ENCODE measurements at places on chromosomes 3 and 15.

- no peak for DNase-seq
Observed at GRCh38 chr3:117122609-117123008, 413.0 kb downstream of the TUSC7 start.

GRCh38 chr3:188026191-188026968, 127.6 kb upstream of the LPP start:
- no peak for DNase-seq

GRCh38 chr3:115099134-115099985, 47.7 kb downstream of the ZBTB20 start:
- DNase-seq, result no peak

DNA sequence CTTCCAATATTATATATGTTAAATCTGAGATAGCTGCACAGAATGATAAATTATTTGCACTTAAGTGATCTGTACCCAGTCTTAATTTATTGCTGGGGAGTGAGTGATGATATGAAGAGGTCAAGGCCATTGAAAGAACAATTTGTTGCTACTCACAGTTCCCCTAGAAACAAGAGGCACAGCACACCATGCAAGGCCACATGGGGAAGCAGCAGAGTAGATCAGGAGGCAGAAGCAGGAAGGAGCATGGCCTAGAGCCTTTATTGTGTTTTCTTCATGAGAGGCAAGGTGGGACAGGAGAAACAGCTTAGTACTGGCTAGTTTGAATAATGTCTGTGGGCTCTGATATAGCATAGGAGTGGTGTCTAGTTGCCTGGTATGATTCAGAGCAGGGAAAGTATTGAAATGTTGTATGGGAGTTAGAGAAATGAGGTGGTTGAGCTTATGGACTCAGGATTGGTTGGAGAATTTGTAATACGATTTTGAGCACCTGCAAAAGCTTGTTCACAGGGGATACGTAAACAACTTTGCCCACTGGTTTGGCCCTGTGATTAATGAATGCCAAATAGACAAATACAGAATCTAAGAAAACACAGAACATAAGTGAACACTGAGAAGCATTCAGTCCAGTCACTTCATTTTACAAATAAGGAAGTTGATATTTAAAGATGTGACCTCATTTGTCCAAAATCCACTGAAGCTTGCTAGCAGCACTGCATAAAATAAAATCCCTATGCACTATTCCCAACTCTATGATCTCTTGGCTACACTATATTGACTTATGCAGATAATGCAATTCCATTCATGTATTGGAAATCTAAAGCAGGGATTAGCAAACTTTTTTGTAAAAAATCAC, 71.7 kb downstream of the TMCO5A start:
- DNase-seq, result no peak

DNA sequence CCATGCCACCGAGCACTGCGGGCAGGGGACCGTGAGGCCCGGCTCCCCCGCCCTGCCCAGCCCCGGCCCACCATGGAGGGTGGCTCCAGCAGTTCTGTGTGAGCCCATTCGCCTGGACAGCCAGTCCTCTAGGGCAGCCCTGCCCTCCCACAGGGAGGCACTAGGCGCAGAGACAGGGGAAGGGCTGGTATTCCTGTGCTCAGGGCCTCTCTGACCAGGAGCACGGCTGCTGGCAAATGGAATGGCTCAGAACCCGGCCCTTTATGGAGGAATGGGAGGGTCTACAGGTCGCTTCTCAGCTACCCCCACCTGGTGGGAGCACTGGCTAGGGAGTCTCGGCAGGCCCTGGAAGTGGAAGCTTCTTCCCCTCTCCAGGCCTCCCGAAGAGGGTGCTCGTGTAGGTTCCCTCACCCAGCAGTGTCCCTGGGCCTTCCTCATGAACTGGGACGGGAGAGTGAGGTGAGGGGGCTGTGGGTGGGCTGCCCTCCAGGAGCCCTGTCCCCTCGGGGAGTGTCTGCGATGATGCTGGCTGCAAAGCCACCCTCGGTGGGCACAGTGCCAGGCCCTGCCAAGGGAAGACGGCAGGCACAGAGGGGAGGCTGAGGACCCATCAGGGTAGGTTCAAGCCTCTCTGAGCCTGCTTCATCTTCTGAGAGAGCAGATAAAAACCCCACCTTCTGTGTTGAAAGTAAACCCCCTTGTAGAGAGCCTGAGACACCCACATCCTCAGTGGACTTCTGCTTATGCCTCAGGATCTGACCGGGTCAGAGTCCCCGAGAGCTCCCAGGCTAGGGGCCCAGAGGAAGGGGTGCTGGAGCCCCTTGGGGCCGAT, 1.5 kb downstream of the MELTF start:
- DNase-seq, result no peak

DNA sequence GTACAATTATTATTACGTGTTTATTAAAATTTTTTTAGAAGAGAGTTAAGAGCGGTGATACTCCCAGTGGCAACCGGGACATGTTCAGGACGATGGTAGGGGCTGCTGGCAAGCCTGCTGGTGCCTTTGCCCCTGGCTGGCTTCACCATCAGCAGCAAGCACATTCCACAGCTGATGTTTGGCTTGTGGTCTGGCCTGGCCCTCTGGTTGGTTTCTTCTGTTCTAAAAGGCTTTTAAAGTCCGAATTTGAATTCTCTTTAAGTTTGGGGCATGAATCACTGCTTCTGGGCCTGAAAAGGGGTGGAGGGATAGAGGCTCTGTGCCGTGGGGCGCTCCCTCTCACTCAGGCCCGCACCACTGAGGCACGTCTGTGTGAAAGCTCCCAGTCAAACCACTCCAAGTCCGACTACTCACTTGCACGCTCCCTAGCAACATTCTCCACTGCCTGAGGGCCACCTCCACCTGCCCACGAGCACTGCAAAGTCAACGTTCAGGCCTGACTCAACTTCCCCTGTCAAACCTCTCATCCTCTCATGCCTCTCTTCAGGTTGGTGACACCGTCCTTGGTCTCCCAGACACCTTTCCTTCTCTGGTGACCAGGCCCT, 10.1 kb downstream of the ITGA11 start:
- no peak for DNase-seq

DNA sequence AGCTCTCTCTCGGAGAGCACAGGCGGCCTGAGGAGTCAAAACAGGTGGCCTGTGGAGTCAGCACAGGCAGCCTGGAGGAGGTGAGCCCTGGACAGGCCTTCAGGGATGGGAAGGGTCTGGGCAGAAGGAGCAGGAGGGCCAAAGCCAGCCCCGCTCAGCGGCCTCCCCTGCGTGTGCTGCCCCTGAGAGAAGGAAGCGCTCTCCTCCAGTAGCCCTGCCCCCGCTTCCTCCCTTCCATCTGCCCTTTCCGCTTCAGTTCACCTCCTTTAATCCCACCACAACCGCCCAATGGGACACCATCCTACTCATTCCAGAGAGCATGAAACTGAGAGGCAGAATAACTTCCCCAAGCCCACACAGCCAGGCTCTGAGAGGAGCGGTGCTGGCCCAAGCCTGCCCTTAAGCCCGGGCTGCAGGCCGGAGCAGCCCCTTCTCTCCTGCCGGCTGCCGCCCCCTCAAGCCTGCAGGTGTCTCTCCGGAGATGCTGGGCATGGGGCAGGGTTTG, 3.2 kb upstream of the NR2E3 start:
- DNase-seq, result no peak

DNA sequence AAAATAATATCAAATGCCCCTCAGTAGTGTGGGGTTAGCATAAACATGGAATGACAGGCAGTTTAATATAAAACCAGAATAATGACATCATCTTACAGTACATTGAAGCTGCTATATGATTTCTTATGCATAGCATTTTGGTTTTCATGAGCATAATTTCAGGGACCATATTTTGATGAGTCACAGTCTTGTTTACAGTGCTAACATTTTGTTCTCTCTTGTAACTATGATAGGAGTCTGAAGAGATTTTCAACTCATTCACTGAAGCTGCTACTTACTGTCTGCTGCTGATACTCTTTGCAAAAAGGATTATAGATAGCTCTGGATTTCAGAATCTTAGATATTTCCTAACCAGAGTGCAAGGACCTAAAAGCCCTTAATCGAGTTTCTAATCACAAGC, 92.6 kb upstream of the CCDC54 start:
- no peak for DNase-seq

GRCh38 chr3:23819599-23820360, 14.0 kb downstream of the UBE2E1 start:
- DNase-seq, result no peak

DNA sequence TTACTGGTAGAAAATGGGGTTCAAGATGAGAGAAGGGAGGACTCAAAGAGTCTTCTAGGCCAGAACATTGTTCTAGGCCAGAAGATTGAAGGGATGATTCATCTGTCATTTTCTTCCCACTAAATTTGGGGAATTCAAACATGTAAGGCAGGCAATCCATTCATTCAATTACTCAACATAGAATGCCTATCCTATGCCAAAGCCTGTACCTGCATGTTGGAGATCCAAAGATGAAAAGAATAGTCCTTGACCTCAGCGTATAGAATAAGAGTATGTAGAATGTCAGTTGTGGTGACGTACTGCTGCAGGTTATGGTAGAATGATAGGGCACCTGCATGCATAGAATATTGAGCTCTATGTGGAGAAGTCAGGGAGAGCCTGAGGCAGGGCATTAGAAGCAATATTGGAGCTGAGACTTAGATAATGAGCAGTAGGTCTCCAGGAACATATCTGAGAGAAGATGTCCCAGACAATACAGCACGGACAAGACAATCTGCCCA, 49.7 kb downstream of the STAC start:
- DNase-seq, result no peak

- no peak for DNase-seq
Observed at GRCh38 chr3:30527720-30528119, 78.7 kb upstream of the TGFBR2 start.

GRCh38 chr3:72231439-72232196, 446.7 kb upstream of the PROK2 start:
- DNase-seq, result no peak

- DNase-seq, result no peak
Observed at GRCh38 chr3:180612364-180612763, 10.4 kb downstream of the TTC14 start.

DNA sequence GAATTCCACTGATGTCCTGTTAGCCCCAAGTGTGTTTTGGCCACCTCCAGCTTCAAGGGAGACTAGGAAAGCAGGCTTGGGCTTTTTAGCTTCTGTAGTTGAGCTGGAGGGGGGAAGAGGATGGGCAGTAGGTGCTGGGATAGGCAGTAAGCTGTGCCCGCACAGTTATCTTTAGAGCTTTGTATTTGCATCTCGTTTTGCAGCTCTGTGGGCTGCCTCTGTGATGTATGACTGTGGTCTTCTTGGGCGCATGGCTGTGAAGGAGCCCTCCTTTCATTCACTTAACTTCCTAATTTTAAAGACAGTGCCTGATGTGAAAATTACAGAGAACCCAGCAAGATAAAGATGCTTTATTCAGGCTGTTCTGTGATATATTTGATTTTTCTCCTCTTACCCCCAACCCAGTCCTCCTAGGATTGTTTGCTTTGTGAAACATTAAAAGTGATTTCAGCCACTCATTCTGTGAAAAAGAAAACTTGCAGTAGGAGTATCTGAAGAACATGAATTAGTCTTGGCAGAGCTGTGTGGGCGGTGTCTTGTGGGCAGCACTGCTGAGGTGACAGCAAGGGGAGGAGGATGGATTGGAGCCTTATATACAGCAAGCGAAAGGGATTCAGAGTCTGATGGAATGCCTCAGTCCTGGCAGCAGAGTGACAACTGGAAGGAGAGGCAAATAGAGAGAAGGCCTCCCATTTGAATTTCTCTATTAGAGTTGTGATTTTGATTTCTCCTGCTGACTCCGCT, 74.3 kb downstream of the LARS2 start:
- DNase-seq, result no peak

GRCh38 chr3:33030802-33031201, 66.1 kb downstream of the GLB1 start:
- peak; percentile 63 for DNase-seq

- no peak for DNase-seq
Observed at GRCh38 chr15:58264053-58264971, 126.1 kb downstream of the AQP9 start.

DNA sequence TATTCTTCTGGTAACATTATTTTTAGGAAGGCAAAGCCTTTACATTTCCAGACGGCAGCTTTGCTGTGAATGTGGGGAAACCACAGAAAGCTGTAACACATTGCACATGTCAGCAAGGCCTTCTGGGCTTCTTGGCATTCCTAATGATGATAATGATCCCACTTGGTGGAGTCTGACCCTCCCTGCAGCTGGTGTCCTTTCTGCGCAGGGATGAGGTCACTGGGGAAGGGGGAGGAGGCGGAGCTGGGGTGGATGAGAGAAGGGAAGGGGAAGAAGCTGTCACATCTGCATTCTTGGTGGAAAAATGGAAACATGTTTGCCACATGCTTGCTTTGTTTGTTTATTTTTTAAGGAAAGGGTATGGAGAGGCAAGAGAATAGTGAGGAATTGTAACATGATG, 68.6 kb downstream of the FILIP1L start:
- no peak for DNase-seq

GRCh38 chr3:193835414-193835813, 242.4 kb downstream of the OPA1 start:
- DNase-seq, result no peak

DNA sequence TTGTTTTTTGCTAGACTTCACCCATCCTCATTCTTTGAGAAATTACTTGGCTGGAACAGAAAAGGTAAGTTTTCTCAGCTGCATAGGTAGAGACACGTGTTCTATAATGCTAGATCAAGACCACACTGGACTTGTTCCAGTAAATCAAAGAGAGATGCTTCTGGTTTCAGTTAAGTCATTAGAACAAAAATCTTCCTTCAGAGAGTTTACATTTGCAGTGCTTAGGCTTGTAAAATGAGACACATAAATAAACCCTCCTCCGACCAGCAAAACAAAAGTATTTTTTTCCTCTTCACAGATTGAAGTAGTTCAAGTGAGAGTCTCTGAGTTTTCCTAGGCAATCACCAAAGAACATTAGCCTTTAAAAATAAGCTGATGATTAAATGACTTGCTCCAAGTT, 87.3 kb upstream of the PROK2 start:
- DNase-seq, result no peak

GRCh38 chr3:65314916-65315315, 627.1 kb upstream of the ADAMTS9 start:
- no peak for DNase-seq

DNA sequence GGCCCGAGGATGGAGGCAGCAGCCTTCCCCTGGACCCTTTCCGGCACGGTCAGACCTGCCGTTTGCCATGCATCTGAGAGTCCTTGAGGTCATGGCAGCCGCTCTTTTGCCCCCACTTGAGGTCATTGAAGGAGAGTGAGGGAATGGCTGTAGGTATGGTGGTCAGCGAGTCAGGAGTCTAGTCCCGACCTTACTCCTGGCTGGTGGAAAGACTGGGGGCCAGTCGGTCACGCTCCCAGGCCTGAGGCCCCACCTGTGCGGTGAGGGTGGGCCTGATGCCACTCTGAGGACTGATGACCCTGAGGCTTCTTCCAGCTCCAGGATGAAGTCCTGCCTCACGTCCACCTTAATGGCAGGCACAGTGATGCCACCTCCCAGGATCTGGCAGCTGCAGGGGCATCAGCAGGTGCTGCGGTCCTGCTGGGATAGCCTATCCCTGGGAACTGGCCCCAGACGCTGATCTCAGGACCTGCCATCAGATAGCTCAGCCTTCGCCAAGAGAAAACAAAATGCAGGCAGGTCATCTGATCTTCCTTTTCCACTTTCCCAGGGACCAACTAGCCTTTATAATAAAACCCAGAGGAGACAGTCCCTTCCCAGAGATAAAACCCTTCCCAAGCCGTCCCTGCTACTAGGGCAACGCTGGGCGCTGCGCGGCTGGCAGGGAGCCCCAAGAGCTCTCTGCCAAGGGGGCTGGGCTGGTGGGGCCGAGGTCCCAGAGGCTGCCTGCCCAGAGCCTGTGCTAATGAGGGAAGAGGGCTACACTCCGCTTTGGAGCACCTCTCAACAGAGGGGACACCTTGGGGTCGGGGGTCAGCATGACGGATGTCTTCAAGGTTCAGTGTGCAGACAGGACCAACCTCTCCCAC, 42.2 kb downstream of the TM2D3 start:
- no peak for DNase-seq

- DNase-seq, result no peak
Observed at GRCh38 chr3:48532977-48533337, 23.6 kb downstream of the PFKFB4 start.

Measured in CD4-positive, alpha-beta T cell treated with Interleukin-15 for 4 hours (primary cell).